ENCODE measurements at places on chromosomes 3 and 15. TPM values are rescaled to one million over a fixed set of nuclear protein-coding genes. Genes with fewer than 3 reads are reported as not detected.

The CHAC1 gene
- 5.5 TPM for total RNA-seq

The CPLX3 gene
- total RNA-seq, result 0.07 TPM

The WHAMM gene
- total RNA-seq, result 7.2 TPM

The FES gene
- 0.79 TPM for total RNA-seq

The P4HTM gene
- total RNA-seq, result 17.9 TPM

The BSN gene
- total RNA-seq, result 0.08 TPM

The SCG5 gene
- 2.3 TPM for total RNA-seq

The MUSTN1 gene
- total RNA-seq, result not detected

The SLC6A11 gene
- 0.11 TPM for total RNA-seq

The PRR23C gene
- not detected for total RNA-seq

The AMOTL2 gene
- 46.2 TPM for total RNA-seq

The ALDH1L1 gene
- 0.09 TPM for total RNA-seq

Measured in A549 treated with ZK216348 at 1 μM for 4 hours (cell line).